Stimulated activated CD8-positive, alpha-beta memory T cell treated with anti-CD3 and anti-CD28 coated beads, Interleukin-4, amount 100 ng/mL, for 4 hours (primary cell): ENCODE measurements at places on chromosomes 5 and 9.

DNA sequence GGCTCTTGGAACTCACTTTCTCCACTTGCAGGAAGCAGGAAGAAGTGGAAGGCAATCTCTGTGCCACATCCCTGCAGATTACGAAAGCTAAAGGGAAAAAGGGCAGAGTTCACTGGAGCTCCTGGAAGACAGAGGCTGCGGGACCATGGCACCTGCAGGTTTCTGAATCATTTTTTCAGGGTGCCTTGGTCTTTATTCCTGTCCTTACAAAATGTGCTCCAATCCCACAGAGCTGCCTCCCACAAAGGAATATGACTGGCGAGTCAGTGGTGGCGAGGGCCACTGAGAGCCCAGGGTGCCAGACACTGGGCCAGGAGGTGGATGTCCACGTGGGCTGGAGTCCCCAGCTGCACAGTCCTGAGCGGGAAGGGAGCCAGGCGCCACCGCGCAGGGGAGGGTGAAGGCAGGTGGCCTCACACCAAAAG is 183.0 kb downstream of the FANCC start:
- DNase-seq: no peak

DNA sequence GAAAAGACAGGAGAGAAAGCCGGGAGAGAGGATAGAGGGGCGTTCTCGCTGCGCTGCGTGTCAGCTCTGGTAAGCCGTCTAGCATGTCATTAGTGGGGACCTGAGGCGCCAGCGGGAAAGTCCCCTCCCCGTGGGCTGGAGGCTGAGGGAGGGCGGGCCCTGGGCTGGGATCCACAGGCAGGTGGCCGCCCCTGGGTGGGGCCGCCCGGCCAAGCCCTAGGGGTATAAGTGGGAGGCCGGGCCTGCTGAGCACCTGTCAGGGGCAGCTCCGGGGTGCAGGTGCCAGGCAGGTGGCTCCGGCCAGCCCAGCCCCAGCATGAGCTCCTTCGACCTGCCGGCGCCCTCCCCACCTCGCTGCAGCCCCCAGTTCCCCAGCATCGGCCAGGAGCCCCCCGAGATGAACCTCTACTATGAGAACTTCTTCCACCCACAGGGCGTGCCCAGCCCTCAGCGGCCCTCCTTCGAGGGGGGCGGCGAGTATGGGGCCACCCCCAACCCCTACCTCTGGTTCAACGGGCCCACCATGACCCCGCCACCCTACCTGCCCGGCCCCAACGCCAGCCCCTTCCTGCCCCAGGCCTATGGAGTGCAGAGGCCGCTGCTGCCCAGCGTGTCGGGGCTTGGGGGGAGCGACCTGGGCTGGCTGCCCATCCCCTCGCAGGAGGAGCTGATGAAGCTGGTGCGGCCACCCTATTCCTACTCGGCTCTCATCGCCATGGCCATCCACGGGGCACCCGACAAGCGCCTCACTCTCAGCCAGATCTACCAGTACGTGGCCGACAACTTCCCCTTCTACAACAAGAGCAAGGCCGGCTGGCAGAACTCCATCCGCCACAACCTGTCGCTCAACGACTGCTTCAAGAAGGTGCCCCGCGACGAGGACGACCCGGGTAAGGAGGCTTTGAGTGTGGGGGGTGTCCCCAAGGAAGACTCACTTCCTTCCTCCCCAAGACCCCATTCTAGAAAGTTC is at the start of gene FOXI1:
TSS of gene FOXI1 (plus strand) at position 256 of the 970 bp plus-strand sequence. CDS start at position 317, 61 bp downstream.
- no peak for DNase-seq

DNA sequence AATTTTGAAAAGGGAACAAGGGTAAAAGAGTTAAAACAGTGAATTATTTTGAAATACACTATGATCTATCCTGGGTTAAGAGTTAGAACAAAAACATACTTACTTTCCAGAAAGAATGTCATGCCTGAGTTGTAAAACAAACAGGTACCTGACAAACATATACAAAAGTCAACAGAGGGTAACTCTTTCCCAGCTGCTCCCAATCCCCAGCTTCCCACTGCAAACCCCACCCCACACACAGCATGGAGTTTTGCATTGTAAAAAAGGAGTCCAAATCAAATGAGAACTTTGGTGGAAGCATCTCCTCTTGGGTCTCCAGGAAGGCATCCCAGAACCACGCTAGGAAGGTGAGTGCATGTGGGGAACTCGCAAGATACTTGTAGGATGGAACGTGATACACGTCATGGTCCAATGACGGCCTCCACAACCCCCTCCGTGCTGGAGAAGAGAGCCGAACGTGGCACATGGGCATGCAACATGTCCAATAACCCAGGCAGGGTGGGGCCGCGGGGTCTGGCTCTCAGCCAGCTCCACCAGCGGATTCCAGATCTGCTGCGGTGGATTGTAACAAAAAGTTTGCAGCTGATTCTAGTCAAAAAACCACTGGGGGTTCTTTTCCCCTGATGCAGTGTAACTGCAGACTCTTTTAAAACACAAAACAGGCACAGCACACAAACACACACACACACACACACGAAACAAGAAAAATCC is 55.8 kb downstream of the EPB41L4B start:
- no peak for DNase-seq

DNA sequence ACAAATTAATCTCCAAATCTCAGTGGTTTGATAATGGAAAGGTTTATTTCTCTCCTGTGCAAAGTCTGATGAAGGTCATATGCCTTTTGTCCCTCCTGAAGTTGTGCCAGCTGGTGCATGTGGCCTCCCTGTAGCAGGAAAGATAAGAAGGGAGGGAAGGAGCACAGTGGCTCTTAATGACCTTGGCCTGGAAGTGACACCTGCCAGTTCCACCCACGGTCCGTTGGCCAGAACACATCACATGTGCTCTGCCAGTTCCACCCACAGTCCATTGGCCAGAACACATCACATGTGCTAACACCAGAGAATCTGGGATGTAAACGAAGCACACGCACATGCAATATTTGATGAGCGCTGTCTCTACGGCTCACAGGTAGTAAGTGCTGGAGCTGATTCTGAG is 130.9 kb downstream of the DOCK2 start:
- no peak for DNase-seq

GRCh38 chr9:110886832-110887231 is 151.4 kb downstream of the LPAR1 start:
- no peak for DNase-seq

GRCh38 chr9:135516132-135516860 is 4.9 kb upstream of the LCN1 start:
- no peak for DNase-seq

DNA sequence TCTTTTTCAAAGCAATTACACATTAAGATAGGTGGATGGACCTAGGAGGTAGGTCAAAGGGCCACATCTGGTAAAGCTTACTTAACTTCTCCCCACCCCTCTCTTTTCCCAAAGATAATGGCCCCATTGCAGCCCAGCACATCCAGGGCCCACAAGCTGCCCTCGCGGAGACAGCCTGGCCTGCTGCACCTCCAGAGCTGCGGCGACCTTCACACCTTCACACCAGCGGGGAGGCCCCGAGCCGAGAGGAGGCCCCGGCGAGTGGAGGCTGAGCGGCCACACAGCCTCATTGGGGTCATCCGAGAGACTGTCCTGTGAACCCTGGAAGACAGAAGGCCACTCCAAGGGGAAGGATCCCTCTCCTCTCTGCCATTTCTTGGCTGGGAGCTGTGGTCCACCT is 66.5 kb downstream of the ENTREP1 start:
- no peak for DNase-seq

DNA sequence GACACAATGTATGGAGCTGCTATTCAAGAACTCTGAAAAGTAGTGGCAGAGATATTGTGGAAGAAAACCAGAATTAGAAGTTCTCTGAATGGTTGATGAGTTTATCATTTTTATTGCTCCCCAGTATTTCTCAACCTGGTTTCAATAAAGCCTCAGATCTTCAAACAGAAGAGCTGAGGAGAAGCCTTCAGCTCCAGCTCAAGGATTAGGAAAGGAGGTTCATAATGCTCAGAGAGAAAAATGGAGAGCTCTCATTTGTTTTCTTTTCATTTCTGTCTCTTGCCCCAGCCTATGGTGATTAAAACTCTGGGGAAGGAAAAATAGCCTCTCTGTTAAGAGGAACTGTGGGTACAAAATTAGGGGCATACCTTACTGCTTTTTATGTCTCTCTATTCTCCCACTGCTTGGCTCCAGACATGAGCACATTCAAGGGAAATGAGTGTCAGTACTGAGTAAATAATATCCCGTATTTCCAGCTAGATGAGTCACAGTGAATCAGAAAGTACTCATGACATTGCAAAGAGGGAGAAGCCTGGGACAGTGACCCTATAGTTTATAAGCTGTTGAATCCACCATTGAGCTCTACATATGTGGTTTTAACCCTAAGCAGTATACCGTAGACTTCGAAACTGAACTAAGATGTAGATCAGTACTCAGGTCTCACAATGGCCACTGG is 138.1 kb downstream of the EMB start:
- DNase-seq: no peak
